ENCODE measurements at places on chromosomes 1 and 21.

DNA sequence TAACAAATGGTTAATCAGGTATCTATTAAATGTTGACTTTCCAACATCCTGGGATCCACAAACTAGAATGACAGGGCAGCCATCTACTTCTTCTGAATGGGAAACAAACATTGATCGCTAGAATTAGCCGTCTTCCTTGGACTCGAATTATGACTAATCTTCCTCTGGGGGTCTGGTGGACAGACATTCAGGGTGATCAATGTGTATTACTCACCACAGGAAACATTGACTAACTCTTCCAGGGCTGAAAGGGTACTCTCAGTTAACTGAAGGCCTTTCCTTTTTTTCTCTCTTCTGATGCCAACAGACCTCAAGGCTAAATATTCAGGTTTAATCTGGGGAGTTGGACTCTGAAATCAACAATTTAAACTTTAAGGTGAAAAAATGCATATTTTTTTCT, 9.5 kb downstream of the NOL9 start:
- no peak for DNase-seq

DNA sequence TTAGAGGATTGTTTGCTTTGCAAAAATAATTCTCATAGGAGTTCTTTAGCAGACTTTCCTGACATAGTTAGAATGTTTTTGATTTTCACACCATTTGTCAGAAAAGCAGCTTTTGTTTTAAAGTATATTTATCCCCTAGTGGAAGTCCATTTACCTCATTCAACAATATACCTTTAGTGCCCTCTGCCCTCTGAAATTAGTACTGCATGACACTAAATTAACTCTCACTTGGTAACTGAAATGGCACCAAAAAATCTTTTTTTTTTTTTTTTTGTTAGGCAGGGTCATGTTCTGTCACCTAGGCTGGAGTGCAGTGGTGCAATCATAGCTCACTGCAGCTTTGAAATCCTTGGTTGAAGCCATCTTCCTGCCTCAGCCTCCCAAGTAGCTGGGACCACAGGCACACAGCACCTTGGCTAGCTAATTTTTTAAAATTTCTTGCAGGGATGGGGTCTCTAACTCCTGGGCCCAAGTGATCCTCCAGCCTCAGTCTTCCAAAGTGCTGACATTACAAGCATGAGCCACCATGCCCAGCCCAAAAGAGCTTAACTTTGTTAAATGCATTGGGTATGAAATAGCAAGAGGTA, 13.6 kb downstream of the LRRC42 start:
- no peak for DNase-seq

DNA sequence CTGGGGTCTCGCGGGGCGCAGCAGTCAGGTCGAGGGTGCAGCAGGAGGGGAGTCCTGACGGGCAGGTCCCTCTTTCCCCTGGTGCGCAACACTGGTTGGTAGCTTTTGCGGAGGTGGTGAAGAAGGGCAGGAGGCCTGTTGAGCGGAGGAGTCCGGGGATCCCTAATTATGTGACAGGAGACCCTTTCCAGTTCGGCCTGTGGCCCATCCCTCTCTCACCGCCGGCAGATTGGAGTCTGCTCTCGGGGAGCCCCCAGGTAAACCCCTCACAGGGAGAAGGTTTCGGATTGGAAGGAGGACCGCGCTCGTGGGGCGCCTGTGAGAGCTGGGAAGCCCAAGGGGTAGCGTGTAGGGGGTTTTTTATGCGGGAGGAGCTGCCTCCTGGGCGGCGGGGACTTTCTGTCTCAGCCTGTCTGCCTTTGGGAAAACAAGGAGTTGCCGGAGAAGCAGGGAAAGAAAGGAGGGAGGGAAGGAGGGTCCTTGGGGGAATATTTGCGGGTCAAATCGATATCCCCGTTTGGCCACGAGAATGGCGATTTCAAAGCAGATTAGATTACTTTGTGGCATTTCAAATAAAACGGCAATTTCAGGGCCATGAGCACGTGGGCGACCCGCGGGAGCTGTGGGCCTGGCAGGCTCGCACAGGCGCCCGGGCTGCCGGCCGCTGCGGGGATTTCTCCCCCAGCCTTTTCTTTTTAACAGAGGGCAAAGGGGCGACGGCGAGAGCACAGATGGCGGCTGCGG, 9.5 kb downstream of the SIM2 start:
- no peak for DNase-seq

GRCh38 chr1:91735266-91735845, 150.6 kb downstream of the TGFBR3 start:
- no peak for DNase-seq

DNA sequence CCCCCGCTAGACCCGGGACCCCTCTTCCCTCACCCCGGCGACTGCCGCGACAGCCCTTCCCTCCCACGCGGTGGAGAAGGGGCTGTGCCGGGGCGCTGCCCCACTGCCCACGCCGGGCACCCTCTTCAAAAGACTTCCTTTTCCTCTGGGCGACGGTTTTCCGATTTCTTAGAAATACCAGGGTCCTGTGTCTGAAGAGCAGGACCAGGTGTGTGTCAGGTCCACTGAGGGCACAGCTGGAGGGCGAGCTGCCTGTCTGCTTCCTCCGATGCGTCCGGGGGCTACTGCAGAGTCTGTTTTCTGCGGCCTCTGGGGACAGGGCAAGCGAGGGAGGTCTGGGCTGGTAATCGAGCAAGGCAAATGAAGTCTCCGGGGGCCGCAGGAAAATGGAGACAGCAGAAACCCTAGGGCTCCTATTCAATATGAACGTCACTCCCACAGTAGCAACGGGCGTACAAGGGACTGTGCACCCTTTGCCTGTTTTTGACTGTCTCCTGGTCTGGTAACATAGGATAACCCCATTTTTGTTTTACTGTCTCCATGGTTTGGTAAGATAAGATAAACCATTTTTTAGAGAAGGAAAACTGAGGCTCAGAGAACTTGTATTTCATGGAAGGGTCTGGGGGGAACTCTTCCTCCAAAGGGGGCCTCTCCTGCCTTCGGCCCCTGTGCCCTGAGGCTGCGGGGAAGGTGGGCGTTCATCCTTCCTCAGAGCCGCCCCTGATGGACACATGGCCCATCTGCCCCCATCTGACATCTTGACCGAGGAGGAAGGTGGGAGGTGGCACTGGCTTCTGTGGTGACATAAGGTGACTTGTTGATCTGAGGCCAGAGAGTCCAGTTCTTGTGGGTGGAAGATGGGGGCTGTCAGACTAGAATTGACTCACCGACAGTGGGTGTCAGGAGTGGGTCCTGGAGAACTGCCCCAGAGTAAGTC, 970 bp downstream of the TNFRSF1B start:
- no peak for DNase-seq

GRCh38 chr1:110450929-110451328, at the start of gene PROK1:
TSS of gene PROK1 (plus strand) at chr1:110451149. CDS start at chr1:110451217, 68 bp downstream.
- no peak for DNase-seq

GRCh38 chr1:81225789-81226602, 574.7 kb upstream of the ADGRL2 start:
- DNase-seq = peak; percentile 33

DNA sequence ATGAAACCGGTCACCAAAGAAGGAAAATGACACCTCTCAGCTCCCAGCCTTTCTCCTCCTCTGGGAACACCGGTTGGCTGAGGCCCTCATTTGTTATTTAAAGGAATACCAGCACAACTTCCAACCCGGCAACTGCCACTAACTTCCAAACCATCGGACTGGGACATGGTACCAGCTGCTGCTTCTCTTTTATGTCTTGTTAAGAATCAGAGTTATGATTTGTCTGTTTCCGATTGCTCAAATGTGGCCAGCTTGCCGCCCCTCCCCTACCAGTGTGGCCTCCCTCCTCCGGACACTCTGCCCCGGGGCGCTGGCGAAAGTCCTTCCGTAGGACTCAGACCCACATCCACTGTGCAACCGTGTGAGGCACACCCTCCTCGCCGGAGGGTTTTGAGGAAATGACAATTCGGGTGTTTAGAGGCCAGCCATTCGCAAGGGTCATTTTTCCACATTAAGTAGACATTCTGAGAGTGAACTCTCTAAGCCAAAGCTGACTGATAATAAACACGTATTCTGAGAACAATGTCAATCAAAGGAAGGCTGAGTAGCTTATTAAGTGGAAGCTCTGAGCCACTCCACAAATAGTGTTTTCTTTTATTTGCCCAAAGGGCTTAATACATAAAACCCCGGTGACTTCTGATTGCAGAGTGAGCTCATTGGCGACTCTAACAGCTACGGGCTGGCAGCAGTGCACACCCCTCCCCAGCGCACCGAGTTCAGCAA, 5.5 kb downstream of the RIPK4 start:
- DNase-seq = no peak

DNA sequence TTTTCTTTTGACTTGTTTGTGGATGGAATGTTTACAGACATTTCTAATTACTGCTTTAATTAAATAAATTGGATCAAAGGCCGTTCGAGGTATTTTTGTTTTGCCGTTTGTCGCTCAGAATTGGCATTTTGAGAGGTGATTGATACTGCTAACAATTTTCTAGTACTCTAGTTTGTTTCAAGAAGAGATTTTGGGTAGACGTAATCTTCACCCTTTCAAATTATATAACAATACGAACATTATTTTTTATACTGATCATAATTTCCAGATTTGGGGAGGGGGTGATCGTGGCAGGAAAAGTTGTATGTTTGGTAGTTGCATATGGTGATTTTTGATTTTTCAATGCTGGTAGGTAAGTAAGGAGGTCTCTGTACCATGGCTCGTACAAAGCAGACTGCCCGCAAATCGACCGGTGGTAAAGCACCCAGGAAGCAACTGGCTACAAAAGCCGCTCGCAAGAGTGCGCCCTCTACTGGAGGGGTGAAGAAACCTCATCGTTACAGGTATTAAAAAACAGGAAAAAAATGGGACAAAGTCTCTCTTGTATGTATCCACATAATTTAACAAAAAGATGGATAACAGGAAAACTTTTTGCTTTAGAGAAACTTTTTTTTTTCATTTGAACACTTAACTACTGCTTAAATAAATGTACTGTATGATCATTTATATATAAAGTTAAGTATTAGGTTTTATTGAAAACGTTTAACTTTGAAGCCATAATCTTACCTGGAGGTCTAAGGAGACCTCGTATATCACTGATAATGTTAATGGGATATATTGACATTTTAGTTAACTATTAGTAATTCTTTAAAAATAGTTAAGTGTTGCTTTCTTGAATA, 1.7 kb downstream of the H3-3A start:
- no peak for DNase-seq

GRCh38 chr1:30425046-30425445, 298.3 kb downstream of the MATN1 start:
- no peak for DNase-seq

GRCh38 chr1:23496490-23497181, 12.7 kb upstream of the ASAP3 start:
- DNase-seq = no peak

DNA sequence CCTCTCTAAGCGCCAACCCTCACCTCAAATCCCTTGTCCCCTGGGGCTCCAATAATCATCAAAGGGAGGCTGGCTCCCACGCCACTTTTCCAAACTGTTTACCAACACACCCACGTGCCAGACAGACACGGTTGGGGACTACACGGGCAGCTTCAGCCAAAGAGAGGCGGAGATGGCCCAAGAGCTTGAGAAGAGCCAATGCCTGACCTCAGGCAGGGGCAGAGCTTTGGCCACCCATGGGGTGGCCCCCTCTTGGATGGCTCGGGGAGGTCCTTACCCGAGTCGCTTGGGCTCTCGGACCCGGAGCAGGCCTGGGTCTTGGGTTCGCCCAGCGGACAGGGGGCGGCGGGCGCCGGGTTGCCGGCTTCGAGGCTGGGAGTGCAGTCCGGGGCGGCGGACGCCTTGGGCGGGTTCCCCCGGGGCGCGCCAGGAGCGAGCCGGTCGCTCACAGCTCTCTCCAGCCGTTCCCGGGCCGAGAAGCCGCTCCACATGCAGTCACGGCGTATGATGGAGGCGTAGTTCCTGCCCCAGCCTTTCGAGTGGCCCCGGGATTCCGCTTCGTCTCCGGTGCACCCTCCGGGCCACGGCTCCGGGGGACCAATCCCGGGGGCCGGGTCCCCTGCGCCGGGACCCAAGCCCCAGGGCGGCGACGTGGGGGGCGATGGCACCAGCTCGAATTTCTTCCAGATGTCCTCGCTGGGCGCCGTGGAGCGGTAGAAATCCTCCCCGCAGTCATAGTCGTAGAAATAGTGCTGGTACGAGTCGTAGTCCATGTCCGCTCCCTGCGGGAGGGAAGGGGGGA, 854 bp downstream of the MYCL start:
- DNase-seq = no peak

DNA sequence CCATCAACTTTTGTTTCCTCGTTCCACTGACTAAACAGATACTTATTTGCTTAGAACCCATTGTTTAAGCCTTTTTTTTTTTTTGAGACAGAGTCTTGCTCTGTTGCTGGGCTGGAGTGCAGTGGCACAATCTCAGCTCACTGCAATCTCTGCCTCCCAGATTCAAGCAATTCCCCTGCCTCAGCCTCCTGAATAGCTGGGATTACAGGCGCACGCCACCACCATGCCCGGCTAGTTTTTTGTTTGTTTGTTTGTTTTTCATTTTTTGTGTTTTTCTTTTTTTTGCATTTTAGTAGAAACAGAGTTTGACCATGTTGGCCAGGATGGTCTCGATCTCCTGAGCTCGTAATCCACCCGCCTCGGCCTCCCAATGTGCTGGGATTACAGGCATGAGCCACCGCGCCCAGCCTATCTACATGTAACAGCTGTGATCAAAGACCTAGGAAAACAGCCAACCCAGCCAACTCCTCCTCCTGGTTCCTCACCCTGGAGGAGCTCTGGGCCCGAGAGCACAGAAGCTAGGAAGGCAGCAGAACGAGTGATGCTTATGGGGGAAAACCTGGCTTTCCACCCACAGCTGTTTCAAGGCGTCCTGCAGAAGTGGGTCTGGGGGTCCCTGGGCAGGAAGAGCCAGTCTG, 32.9 kb downstream of the KCNN3 start:
- no peak for DNase-seq

DNA sequence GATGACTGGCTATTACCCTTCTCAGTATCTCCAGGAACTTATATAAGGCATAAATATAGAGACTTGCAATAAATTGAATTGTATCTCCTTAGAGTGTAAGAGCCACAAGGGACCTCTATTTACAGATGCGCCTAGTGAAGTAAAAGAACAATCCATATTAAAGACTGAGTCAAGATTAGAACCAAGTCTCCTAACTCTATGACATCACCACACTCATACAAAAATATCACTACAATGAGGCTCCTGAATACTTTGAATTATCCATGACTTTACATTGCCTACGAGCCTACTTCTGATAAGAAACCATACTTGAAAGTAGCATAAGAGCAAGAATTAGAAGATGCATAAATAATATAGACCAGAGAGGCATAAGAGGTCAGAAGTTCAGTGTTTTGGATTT, 18.8 kb downstream of the DPYD start:
- DNase-seq = no peak

- no peak for DNase-seq
Observed at GRCh38 chr1:44786841-44787426, 1.0 kb downstream of the BEST4 start.

GRCh38 chr1:199084293-199084692, 445.5 kb downstream of the PTPRC start:
- no peak for DNase-seq

DNA sequence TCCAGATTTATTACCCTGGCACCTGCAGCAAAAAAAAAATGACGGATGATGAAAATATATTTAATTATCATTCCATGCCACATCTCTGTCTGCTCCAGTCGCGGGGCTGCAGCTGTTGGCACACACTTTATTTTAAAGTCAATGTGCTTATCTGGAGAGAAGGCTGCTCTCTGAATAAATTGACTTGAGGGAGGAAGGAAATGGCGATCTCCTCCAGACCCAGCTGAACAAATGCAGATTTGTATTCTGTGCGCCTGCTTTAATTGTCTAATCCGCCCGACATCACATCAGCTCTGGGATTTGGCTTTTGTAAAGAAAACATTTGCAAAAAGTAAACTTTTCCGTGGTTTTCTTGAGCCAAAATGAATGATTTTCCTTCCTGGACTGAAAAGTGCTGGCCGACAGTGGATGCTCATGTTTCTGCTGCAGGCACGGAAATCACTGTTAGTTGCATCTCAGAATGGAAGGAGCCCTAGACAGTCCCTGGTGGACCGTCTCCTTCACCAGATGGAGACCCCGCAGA, 150.2 kb downstream of the CAMTA1 start:
- DNase-seq = no peak

Data from neuronal stem cell (in vitro differentiated cells).